ENCODE measurements at places on chromosomes 2 and 18.

DNA sequence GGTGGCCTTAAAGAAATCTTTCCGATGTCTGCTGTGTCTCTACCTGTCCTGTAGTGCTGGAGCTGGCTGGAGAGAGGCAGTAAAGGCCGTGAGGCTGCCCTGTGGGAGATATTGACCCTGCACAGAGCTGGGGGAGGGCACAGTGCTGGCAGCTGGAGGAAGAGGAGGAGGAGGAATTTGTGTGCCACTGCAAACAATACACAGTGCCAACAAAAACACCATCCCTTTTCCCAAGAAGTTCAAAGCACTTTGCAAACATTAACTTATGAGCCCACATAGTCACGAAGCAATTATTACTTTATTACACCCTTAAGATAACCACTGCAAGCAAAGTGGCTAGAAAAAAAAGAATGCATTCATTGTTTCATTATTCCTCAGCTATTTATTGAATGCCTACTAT, 45.0 kb upstream of the CYTIP start:
- DNase-seq, result no peak

DNA sequence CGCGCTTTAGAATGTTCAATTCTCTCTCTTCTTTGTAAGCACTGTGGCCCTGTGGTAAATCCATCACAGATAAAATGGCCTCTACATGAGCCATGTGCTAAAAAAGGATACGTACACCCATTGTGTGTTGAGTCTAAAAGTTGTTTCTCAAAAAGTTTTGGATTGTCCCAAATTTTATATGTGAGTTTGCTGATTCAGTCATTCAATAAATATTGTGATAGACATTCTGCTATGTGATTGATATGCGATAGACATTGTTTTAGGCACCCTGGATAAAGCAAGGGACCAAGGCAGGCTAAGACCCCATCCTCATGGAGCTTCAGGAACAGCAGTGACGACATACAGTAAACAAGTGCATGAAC, 53.5 kb downstream of the E2F6 start:
- DNase-seq, result no peak

- no peak for DNase-seq
These were observed 221.6 kb downstream of the GBX2 start for GRCh38 chr2:235946590-235946989.

DNA sequence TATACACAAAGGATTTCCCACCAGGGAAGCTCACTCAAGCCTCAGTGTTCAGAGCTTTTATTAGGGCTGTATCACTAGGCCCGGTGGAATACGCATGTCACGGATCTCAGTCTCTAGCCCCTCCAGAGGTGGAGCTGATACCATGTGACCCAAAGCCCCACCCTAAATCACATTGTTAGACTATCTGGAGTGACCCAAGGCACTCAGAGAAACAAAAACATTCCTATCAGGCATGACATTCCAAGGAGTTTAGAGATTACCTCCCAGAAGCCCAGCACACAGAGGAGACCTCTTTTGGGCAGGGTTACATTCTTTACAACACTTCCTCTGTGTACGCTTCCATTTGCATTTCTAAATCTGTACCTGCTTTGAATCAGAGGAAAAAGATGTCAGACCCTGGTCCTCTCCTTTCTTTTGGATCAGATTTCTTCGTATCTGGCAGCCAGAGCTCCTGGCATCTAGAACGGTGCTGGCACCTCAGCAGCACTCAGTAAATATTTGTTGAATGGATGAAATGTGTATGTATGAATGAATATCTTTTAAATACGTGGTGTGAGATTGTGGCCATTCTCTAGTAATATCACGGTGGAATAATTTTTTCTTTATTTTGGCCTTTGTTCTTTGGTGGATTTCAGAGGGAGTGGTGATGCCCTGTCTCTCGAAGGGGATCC, 37.7 kb upstream of the SMAD2 start:
- no peak for DNase-seq

- no peak for DNase-seq
These were observed 49.6 kb downstream of the SPIRE1 start for GRCh38 chr18:12608301-12608700.

GRCh38 chr2:147325990-147326389, 518.8 kb upstream of the ACVR2A start:
- DNase-seq, result no peak

All from suppressor macrophage (primary cell).